ENCODE measurements at places on chromosomes 16 and 17. TPM values are rescaled to one million over a fixed set of nuclear protein-coding genes. Genes with fewer than 3 reads are reported as not detected.

HCRT gene
- not detected for total RNA-seq

DNA sequence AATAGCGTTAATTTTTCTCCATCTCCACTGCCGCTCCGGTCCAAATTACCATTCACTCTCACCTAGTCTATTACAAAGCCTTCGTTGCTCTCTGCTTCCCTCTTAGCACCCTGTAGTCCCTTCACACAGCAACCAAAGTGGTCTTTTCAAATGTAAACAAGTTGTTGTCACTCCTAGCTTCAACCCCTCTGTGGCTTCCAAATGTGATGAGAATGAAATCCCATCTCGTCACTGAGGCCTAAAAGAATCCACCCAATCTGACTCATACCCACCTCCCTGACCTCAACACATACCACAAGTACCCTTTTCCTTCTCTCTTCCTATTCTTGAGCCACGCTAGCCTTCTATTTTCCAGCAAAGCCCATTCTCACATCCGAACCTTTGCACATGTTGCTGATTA, 2.2 kb upstream of the PELP1 start:
- DNase-seq = no peak
- H3K27ac ChIP-seq = no peak overlapping the region
- no peaks in the 10 kb centered on the region for H3K36me3 ChIP-seq
- H3K27me3 ChIP-seq = no peaks in the 10 kb centered on the region
- H3K4me1 ChIP-seq = peaks cover 30% of the 10 kb centered on the region
- no peak overlapping the region for H3K4me3 ChIP-seq

GRCh38 chr16:70252355-70252988, 732 bp upstream of the EXOSC6 start:
- no peak overlapping the region for H3K4me3 ChIP-seq
- no peak overlapping the region for H3K27ac ChIP-seq
- no peak for DNase-seq
- H3K36me3 ChIP-seq = no peaks in the 10 kb centered on the region

DNA sequence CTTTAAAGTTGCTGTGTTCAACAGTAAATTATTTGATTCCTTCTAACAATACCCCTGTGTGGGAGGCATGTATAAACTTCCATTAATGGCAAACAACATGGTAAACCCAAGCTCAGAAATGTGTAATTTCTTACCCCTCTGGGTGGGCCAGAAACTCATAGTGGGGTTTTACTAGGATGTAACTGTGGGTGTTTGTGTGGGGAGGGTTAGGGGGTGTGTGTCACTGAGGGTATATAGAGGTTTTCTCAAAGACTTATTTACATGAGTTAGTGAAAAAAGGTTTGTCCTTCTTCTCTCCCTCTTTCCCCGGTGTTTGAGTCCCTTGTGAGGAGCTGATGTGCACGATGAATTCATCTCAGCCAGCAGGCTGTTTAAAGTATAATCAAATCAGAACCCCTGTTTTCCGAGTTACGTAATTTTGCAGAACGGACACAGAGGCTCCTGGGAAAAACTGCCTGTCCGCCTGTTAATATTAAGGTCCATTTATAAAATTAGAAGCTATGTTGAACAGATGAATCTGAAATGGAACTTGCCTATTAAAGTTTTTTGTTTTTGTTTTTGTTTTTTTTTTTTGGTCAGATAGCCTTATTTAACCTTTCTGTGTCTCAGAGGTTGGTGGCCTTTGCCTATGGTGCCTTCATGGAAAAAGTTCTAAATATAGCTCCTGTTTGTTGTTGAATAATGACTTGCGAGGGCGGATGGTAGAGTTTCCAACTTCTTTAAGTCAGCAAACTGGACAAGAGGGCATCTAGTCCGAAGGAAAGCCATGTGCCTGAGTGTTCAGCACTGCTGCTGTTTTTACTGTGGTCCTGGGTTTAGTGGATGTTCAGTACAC, 73.3 kb downstream of the MSI2 start:
- no peak overlapping the region for H3K27ac ChIP-seq
- no peaks in the 10 kb centered on the region for H3K4me1 ChIP-seq
- no peaks in the 10 kb centered on the region for H3K27me3 ChIP-seq
- DNase-seq = no peak
- H3K36me3 ChIP-seq = no peaks in the 10 kb centered on the region
- H3K4me3 ChIP-seq = no peak overlapping the region

DNA sequence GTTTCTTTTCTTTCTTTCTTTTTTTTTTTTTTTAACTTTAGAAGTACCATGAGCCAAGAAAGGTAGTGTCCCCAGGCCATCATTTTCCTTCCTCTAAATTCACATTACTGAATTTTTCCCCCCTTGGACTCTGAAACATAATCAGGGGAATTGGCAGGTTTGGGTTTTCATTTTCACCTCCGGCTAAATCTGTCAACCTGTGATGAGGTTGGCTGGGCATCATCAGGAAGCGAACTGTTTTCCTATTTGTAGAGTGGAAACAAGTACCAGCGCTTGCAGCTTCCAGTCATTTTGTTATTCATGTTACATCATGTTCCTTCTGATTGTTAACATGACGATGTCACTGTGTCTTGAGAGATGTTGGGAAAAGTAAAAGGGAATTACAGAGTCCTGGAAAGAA, 641.9 kb upstream of the RBFOX1 start:
- no peaks in the 10 kb centered on the region for H3K27me3 ChIP-seq
- no peak for DNase-seq
- no peaks in the 10 kb centered on the region for H3K4me1 ChIP-seq

DNA sequence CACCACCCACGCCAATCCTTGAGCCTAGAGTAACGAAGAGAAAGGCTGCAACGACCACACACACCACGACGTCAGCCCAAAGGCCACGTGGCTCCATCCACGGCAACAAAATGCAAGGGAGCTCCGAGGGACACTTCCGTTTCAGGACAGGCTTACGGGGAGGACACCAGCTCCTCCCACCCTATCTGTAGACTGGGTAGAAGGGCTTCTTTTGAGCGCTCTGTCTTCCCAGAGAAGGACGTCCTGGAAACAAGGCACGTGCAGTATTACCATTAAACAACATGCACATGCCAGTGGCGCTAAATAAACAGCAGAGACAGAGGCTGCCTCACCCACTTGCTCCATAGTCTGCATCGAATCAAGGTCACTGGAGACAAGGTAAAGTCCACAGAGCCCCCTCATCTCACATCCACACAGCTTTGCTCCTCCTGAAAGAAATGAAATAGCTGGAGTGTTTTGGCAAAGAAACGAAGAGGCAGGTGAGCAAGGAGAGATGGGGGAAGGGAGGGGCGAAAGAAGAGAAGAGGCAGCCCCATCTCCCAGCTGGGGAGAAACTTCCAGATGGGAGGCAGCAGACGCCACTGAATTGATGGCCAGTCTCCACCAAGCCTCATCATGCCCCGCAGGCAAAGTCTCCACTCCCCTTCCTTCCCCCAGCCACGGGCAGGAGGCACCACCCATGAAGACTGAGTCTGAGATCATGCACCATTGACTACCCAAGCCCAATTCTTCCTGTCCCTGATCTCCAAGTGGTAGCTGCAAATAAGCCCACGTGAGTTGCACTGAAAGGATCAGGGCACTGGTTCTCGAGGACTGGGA, 24.0 kb downstream of the ZFHX3 start:
- DNase-seq = no peak
- H3K27ac ChIP-seq = no peak overlapping the region
- H3K36me3 ChIP-seq = no peaks in the 10 kb centered on the region

All from Peyer's patch (tissue), 4 donors.